ENCODE measurements at places on chromosomes 5 and 9.
A peak's percentile ranks its signal among the peaks of the same experiment; 100 is the strongest.

DNA sequence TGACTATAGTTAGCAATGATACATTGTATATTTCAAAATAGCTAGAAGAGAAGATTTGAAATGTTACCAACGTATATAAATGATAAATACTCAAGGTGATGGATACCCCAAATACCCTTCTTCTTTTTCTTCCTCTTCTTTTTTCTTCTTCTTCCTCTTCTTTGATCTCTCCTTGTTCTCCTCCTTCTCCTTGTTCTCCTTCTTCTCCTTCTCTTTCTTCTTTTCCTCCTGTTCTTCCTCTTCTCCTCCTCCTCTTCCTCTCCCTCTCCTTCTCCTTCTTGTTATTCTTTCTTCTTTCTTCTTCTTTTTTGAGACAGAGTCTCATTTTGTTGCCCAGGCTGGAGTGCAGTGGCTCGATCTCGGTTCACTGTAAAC, 616 bp upstream of the SPEF2 start:
- no peak for DNase-seq

GRCh38 chr5:125655156-125655555, 768.1 kb upstream of the GRAMD2B start:
- DNase-seq: no peak

- no peak for DNase-seq
These were observed 140.8 kb downstream of the BARX1 start for GRCh38 chr9:93814077-93814956.

GRCh38 chr5:109880907-109881685, 191.4 kb downstream of the MAN2A1 start:
- DNase-seq: no peak

DNA sequence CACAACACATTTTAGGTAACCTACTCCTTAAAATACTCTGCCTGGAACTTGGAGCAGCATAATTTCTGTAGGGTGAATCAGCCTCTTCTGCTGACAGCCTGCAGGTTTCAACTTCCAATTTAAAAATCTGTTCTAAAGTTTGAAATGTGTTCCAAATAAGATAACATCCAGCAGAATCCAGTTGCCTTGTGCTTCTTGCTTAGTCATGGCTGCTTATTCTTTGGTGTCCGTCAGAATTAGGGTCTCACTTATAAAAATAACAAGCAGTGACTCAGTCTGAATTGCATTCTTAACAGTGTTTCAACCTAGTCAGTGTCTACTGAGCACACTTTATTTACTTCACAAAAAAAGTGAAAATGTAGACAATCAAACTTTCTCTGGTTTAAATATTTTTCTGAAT, 3.7 kb downstream of the CDH6 start:
- no peak for DNase-seq

- DNase-seq: no peak
These were observed 440.4 kb downstream of the DMRT2 start for GRCh38 chr9:1490341-1491232.

GRCh38 chr5:73957397-73958001, 331.5 kb downstream of the ARHGEF28 start:
- DNase-seq: no peak

DNA sequence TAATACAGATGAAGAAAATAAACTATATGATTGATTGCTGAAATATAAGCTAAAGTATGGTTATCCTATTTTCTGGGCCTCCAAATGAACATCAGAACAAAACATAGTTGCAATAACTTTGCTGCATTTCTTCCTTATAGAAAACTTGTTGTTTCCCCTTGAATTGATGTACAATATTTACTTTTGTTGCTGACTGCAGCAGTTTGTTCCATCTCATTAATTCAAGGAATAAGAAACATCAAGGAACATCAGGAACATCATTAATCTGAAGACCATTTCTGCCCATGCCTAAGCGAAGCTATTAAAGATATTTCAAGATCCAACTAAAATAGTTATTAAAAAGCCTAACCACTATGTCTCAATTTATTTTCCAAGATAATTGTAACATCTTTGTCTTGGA, 363.6 kb upstream of the EDIL3 start:
- no peak for DNase-seq

GRCh38 chr5:54904425-54904824, 81.0 kb downstream of the ESM1 start:
- no peak for DNase-seq

DNA sequence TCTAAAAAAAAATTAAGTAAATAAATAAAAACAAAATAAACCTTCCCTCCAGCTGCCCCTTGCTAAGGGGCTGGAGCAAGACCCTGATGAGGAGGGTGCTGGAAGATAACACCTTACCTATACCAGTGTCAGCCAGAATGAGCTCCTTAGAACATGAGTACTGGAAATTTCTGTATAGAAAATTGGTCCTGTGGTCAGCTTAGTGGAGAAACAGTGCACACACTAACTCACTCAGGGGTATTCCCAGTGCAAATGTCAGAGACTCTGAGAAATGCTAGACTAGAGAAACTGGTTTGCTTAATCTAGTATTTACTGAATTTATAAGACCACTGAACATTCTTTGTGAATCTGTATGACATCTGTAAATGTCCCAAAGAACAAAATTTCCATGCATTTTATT, 62.1 kb upstream of the CTXN3 start:
- no peak for DNase-seq

DNA sequence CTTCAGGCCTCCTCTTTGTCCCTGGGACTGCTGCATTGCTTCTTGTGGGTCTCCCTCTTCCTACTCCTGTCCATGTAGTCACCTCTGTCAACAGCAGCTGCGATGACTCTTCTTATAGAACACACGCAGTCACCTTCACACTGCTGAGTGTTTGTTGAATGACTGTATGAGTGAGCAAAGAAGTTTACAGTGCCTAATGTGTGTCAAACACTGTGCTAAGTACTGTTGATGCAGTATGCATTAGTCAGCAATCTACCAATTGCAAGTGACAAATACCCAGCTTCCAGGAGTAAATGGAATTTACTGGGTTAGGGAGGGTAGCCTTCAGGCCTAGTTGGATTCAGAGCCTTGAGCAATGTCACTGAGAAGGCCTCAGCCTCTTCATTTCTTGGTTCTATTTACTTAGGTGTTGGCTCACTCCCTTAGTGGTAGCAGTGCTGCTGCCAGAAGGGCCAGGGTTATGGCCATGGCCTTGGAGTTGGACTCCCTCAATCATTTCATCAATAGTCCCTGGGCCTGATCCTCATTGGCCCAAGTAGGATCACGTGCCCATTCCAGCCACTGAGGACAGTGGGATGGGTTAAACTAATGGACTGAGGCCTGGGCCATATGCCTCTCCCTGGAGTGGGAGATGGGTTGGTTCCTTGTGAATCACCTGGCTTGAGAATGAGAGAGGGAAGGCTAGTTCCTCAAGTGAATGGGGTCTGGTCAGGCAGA, 93.5 kb downstream of the RGS3 start:
- no peak for DNase-seq

DNA sequence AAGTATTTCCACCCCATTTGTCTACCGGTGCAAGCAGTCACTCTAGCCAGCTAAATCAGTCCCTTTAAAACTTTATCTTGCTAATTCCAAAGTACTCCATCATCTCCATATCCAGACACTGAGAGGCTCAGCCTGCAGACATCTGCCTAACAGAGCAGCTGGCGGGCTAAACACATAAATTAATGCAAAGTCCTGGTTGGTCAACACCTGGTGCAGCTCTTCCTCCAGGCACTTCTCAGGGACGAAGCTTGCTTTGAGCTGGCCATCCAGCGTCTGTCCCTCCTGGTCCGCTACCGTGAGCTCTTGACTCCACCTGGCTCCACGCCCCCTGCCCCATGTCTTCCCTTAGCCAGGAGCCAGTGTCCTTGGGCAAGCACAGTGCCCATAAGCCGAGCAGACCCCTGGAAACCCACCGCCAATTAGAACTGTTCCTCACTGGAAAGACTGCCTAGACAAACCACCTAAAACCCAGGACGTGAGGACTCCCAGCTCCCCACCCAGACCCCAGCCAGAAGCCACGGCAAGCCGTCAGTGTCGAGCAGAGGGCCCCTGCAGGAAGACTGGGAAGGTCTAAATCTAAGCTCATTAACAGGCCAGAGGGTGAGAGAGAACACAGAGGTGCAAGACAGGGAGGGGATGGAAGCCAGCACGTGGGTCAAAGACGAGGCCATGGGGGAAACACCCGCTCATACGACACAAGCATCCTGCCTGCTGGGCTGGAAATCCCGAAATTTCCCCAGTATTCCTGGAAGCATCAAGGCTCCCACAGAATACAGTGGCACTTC, 120.0 kb downstream of the COL23A1 start:
- DNase-seq: no peak

- no peak for DNase-seq
These were observed 26.3 kb downstream of the STARD4 start for GRCh38 chr5:111486055-111486454.

DNA sequence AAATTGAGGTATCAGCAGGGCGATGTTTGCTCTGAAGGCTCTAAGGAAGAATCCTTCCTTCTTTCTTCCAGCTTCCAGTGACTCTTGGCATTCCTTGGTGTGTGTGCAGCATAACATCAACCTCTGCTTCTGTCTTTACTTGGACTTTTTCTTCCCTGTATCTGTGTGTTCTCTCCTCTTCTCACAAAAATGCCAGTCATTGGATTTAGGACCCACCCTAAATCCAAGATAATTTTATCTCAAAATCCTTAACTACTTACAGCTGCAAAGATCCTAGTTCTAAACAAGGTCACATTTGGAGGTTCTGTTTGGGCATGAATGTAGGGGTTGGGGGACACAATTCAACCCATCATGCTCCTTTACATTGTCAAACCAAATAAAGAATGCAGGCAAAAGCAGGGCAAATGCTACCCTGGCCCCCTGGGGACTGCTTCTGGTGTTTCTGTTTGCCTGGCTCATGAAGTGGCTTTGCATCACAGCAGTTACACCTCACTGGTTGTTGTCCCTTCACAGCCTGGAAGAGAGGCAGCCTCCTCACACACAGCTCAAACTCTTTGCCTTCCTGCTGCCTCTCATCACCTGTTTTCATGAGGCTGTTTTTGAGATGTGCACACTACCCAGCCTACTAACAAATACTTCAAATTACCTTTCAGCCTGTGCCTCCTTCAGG, 64.8 kb upstream of the PLCXD3 start:
- no peak for DNase-seq

GRCh38 chr9:96040591-96041461, 165.3 kb downstream of the ERCC6L2 start:
- no peak for DNase-seq

DNA sequence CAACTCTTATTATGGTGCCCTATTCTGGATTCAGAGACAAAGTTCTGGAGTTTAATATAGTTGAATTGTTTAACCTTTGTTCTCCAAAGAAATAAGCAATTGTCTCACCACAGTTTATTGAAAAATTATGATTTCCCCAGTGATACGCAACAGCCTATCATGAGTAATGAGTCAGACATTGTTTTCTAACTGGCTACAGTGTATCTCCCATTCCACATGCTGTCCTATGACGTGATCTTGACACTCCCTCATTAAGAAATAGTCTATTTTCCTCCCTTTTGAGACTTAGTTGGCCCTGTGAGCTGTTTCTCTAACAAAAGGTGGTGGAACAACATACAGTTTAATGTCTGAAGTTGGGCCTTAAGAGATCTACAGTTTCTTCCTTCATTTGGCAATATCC, 1290.6 kb upstream of the CDH6 start:
- no peak for DNase-seq

DNA sequence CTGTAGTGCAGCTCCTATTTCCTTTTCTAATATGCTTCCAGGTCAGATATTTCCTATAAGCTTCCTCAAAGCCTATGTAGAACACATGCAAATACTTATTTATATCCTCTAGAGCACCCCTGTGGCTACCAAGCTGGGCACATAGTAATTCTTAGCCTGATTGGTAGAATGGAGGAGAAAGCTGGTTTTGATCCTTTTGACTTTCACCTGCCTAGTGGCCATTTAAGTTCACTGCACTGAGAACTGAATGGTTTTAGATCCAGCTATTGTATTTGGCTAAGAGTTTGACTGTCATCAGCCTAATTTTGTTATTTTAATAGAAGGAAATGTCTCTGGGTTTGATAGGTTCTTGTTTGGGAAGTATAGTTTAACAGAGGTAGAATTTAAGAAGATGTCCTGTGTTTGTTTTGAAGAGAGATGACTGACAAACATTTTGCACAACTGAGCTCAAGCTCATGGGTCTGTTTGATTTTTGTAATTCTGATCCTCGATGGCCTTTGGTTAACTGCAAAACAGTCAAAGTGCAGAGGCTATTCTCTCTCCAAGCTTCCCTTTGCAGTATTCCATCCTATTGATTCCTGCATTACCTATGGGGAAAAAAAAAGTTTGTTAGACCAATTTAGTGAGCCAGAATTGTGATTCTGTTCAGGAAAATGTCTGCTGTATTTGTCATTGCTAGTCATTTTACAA, 85.4 kb downstream of the KCNN2 start:
- no peak for DNase-seq

DNA sequence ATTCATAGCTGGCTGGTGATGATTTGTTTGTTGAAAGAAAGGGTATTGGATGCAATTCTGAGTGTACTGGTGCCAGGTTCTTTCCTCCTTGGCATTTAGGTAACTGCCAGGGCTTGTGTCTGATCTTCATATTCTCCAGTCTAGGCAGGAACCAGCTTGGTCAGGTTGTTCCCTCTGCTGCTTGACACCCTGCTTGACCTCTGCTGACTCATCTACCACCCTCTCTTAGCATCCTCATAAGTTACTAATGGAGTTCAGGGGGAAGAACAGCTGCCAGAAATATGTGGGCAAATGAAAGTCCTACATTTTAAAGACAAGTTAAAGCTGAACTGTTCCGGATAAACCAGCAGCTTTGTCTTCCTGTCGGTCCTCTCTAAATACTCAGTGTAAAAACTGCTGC, 116.1 kb upstream of the TNC start:
- no peak for DNase-seq

DNA sequence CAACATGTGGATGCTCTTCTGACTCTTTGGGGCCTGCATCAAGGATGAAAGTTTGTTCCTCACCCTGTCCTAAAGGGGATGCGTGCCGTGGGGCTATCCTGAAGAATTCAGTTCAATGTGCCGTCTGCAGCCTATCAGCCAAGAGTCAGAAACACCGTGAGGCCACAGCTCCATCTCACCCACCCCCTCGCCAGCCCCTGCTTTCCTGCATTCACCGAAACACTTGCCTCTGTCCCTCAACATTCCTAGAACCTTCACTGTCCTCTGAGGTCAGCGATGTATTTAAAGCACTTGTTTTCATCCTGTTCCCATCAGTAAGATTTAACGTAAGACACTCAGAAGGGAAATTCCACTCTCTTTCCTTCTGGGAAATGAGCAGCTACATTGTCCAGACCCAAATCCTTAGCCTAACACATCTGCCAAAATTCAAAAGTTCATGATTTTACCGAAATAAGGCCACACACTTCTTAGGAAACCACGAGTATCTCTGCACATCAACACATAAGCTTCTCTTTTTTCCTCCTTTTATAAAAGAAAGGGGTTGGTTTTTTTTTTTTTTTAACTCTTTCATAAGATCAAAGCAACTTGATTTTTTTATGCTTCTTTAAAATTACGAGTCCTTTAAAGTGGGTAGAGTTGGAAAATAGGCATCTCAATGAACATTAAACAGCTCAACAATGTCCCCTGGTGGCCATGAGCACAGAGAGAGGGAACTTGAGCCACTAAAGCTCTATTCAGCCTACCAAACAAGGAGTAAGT, 100.7 kb downstream of the SUSD1 start:
- peak; percentile 31 for DNase-seq

DNA sequence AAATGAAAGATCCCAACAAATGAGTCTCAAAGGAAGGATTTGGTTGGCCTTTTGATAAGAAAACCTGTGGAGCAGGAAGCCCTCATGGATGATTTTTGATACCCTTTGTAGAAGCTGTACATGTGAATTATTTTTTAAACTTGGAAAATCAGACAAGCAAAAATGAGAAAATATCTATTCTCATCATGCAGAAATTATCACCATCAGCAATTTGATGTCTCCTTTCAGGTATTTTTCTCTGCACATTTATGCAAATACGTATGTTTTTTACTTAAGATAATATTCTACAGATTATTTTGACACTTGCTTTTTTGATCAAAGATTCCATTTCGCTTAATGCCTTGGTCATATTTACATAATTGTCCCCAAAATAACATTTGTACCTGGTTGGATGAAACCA, 7.2 kb downstream of the BTNL9 start:
- DNase-seq: no peak

All from activated naive CD4-positive, alpha-beta T cell (primary cell).